RWPE2 (cell line): ENCODE measurements at places on chromosomes 5 and 9.

DNA sequence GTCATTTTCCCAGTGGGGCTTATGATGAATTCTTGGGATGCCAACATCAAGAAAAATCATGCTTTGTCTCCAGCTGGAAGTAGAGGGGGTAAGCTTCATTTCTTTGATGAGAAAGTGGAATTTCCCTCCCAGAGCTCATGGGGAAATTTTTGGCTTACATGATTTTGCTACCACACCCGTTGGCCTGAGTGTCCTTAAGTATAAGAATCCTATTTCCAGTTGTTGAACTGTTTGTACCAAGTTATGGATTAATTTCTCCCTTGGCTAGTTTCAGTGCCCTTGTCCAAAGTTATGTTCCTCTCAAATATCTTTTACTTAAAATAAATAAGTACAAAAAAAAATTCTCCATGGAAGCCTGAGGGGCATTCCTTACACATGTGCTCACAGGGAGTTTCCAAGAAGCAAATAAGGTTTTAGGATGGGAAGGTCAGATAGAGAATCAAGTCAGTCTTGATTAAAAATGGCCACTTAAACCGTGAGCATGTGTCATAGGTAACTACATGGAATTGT is 82.3 kb downstream of the PTCD2 start:
- DNase-seq, result no peak

- no peak for DNase-seq
These were observed 222.2 kb downstream of the AOPEP start for GRCh38 chr9:94948567-94949235.

- no peak for DNase-seq
These were observed 199.8 kb downstream of the GDNF start for GRCh38 chr5:37640088-37640487.

GRCh38 chr9:108272349-108272899 is 583.4 kb downstream of the ACTL7B start:
- no peak for DNase-seq

- no peak for DNase-seq
These were observed 182.9 kb upstream of the RFX3 start for GRCh38 chr9:3708751-3709150.

DNA sequence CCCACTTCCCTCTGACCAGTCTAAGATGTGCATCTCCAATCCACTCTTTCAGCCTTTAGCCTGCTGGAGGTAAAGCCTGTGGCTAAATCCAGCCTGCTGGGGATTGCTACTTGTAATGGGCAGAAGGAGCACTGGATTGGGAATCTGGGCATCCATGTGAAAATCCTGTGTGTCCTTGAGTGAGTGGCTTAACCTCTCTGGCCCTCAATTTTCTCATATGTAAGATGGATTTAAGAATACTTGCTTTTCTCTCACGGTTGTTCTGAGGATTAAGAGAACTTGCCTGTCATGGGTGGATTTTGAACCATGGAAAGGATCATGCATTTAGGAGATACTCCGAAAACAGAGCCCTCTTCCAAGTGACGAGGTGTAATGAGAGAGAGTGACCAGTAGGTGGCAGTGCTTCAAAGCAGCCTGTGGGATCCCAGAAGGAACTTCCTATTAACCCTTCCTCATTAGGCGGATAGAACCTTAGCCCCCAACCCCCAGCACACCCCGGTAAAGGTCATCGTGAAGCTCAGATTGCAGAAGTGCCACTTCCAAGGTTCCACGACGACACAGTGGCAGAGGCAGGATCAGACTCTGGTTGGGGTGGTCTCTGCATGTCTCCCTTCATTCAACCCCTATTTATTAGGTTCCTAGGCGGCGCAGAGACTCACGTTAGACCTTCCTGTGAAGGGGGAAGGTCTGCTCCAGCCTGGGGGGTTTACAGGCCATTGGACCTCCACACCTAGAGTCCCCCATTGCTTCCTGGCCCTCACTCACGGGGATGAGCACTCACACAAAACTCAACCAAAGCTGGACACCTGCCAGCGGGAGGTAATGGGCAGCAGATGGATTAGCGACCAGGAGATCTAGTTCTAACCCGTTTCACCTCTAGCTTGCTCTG is 68.7 kb upstream of the ZNF618 start:
- DNase-seq, result no peak
